ENCODE measurements at places on chromosomes 2 and 18.

DNA sequence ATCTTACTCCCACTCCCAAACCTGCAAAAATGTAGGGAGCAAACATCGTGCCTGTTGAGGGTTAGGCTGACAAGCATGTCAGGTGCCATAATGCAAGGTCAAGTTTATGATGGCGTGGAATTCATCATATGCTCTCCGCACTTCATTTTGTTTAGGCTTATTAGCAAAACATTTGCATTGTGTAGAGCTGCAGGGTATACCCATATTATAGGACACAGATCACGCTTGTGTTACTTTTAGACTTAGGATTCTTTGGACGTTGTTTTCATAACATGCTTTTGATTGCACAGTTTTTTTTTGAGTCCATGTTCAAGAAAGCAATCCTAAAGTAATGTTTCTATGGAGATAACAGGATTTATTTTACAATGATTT, 22.9 kb downstream of the MBP start:
- DNase-seq, result no peak

GRCh38 chr2:188437537-188437936, 145.9 kb downstream of the GULP1 start:
- no peak for DNase-seq

- no peak for DNase-seq
Observed at GRCh38 chr2:25168256-25169072, at the start of gene POMC. POMC (minus strand) TSS chr2:25168580; CDS start chr2:25164772, 3,808 bp downstream.

GRCh38 chr2:85655961-85656417, 12.0 kb downstream of the SFTPB start:
- no peak for DNase-seq

DNA sequence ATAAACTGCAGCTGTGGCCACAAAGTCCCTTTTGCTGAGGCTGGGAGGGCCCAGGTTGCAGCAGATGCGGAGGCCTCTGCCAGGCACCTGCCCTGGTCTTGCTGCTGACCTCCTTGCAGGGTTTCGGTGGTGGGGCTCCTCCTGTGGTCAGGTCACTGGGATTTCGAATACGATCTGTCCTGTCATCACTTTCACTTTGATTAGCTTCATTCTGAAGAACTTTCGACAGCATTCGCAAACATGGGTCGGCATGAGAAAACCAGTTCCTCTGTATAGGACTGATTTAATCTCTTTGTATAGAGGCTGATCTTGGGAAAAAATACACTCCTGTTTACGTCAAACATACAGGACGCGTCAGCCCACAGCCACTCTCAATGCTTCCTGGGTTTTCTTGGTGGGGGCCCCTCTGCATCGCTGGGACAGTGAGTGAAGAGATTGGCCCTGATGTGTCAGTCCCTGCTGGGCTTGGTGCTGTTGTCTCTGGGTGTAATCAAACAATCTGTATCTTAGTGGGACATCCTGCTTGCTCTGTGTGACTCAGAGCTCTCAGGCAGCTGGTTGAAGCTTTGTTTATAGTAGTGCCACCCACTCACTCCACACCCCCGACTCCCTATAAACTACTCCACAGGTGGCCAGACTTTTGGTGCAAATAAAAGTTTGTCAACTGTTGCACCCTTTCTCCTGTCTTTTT, 209.4 kb upstream of the CXCR4 start:
- DNase-seq, result no peak

DNA sequence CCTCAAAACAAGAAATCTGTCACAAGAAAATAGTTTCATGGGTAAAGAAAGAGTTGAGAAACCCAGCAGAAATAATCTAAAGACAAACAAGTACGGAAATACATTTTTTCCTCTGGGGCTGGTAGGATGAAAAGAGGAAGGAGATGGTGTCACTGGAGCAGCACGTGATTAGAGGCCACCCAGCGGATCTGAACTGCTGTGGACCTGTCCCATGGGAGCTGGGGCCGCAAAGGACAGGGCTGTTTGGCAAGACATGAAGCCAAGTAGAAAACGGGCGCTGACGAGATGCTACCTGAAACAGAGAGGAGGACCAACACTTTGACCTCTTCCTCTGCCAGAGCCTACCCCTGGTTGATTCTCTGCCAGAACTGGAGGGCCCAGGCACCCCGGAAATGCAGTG, 295.4 kb upstream of the ATP5MC3 start:
- DNase-seq, result no peak

GRCh38 chr18:79604913-79605880, 74.4 kb upstream of the CTDP1 start:
- DNase-seq, result no peak

DNA sequence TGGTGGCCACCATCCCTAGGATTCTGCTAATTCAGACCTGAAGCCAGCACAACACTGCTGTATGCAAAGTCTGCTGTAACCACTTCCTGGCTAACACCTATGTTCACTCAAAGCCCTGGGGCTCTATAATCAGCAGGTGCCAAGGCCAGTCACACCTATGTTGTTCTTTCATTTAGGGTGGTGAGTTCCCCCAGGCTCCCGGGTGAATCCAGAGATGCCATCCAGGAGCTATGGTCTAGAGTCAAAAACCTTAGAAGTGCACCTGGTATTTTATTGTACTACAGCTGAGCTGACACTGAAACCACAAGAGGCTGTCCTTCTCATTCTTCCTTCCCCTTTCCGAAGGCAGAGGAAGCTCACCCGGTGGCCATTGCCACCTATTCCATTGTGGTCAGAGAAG, 46.2 kb upstream of the CCDC141 start:
- DNase-seq, result no peak

DNA sequence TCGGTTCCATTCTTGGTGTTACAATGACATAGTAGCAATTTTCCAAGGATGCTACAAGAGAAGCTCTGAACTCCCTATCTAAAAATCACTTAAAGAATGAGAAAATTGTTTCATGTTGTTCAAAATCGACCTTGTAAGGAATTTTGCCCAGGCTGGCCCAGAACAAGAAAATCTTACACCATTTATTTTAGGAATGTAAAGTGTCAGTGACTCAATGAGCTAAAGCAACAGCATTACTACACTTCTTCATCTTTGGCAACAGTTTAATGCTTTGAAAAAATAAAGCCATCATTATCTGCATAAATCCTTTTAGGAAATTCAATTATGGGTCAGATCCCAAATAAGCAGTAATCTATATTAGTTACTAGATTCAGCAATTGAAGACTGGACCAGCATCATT, 38.6 kb downstream of the SLC25A12 start:
- no peak for DNase-seq

DNA sequence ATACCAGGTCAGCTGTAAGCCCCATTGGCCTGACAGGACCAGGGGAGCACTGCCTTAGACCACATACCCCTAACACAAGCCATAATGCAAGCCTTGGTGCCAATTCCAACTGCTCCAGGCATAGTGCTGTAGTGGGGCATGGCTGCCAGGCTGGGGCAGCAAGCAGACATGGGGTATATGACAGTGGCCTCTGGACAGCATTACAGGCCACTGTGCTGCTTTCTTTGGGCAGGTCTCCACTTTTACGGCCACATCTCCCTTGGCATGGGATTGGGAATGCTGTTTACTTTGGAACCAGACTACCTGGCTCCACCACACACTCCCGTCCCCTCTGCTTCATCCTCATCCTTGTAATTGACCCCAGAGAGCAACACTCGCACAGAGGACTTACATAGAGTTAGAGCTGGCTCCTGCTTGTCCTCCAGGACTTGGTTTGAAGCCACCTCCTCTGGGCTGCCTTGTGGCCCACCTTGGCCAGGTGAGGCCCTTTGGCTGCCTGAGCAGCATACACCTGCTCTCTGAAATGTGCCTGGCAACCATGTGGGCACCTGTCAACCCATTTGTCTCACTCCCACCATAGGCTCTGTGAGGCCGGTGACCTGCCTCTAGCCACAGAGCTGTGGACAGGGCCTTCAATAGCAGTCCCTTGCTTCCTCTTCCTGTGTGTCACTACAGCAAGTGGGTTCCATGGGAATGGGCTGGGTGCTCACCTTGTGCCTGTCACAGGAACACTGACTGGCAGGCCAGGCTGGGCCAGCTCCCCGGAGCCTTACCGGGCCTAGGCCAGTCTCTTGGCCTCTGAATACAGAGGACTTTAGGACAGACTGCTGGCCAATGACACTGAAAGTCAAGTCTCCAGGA, 262.6 kb upstream of the HS6ST1 start:
- no peak for DNase-seq

Measured in HCT116 (cell line).